SW 1271 (cell line): ENCODE measurements at places on chromosomes 12 and 14.

DNA sequence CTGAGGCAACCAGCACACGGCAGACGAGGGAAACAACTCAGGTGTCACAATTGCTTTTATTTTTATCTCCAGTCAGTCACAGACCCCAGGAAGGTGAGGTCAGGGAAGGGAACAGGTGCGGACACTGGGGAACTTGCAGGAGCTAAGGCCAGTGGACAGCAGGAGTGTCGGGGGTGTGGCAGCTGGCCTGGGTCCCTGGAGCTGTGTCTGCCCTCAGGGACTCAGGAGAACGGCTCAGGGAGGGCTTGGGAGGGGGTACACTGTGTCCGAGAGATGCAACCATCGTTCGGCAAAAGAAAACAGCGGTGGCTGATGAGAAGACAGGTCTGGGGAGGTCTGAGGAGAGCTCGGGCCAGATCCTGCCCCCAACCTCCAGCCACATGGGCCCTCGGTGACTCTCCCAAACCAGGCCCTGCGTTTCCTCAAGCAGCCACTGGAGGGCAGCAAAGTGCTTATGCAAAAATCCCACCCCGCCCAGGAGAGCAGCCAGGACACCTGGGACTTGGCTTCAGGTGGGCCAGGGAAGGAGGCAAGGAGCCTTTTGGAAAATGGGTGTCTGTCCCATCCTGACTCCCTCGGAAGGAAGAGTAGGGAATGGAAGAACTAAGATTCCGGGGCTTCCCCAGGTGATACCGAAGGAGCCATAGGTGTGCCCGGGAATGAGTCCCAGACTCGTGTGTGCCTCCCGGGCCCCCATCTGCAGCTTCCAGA lies 24.1 kb upstream of the BCDIN3D start:
- DNase-seq: no peak

DNA sequence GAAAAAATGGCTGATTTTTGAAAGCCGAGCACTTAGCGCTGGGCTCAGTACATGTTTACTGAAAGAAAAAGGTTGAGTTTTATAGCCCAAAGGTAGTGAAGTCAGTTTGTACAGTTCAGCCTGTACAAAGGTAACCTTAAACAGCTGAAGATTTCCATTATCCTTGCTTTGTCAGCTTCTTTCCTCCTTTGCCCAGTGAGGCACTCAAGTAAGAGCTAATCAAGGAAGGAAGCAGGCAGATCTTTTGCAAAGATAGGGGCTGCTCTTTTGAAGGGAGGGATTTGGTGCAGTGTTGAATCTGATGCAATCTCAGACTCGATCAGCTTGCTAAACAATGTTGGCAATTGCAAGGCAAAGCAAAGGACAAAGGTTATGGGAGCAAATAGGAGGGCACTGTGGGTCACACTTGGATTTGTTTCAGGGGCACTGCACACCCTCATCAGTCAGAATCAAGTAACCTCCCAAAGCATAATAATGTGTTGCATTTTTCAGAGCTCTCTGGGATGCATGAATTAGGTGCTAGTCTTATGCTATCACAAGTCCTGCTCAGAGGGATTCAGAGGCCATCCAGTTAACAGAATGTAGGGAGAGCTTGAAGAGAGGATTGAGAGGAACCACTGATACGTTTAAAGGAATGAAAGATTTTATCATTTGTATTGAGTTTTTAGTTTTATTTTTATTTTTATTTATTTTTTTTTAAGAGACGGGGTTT lies 44.4 kb downstream of the ANO6 start:
- no peak for DNase-seq

DNA sequence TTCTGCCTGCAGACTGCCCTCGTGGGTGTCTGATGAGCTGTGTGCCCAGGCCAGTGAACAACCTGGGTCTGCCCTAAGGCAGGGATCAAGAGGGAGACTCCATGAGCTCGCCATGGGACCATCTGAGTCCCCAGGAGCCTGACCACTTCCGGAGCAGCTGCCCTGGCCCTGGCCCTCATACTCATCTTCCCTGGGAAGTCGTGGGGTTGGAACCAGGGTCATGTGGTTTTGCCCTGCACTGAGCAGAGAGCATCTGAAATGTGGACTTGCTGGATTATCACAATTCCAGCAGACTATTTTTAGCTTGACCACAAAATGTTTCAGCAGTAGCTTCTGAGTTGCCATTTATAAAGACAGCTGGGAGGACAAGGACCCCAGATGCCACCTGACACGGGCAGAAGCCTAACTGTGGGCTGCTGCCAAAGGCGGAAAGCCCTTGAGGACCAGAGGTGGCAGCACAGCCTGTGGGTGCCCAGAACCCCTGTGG lies 6.7 kb downstream of the BTBD6 start:
- no peak for DNase-seq

- no peak for DNase-seq
Measured at GRCh38 chr12:3628629-3629028, 124.3 kb downstream of the CRACR2A start.

DNA sequence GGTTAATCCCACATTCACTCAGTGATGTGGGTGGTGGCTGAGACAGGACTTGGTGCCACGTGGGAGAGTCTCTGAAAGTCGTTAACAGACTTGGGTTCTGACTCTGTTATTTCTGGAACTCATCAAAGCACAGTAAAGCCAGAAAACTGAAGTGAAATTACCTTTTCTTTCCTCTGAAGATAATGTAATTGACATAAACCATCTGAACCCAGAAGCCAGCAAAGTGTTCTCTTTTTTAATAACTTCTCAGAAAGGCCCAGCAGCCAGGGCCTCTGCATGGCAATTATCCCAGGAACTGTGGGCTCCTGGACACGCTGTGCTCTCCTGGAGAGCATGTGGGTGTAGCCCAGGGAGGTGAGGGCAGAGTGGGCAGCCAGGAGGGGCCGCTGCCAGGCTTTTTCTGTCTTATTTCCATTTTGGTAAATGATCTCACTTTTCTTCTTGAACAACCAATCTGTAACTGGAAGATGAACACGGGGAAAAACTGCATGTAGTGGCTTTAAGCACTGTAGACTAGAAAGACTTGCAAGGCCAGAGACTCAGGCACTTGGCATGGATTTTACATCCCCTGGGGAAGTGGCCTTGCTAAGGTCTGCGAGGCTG lies 444.1 kb upstream of the TMEM132C start:
- no peak for DNase-seq

DNA sequence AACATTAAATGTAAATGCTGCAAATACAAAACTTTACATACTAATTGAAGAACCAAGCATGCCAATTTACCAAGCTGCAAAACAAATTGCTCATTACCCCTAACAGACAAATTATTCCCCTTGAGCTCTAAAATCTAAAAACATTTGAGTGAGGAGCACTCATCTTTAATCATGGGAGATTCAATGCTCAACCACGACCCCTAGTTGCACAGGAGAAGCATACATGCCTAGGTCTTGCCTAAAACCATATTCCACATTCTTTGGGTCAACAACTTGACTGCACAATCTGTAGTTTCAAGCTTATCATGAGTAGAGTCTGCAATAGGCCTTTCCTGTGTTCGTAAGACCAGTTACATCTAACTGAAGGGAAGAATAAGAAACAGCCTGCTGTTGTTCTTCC lies 69.7 kb downstream of the MGAT4C start:
- no peak for DNase-seq

GRCh38 chr14:49159081-49159480 lies 427.1 kb downstream of the RPS29 start:
- DNase-seq: no peak

GRCh38 chr14:29144621-29145020 lies 378.0 kb downstream of the FOXG1 start:
- no peak for DNase-seq

DNA sequence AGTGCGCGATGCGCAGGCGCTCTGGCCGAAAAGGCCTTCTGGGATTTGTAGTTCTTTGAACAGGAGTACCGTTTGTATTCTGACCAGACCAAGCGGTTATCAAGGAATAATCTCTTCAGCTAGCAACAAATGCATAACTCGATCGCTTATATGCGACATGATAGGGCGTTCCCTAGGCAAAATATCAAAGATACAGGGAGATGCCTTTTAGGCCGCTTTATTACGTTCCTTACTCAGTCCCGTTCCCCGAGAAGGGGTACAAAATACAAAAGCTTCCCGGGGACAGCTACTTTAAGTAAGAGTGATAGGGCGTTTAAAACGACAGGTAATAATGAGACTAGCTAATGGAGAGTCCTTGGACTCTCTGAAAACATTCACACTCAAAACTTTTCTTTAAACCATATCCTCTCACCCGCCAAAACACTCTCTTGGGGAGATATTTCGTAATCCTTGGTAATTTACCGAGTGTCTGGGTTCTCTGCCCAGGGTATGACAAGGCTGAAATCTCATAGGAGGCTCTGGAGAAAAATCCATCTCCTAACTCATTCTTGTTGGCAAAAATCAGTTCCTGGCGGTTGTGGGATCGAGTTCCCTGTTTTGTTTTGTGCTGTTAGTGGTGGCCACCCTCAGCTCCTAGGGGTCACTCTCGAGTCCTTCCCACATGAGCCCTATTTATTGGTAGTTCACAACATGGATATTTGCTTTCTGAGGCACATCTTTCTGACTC lies 412 bp upstream of the SNW1 start:
- DNase-seq: no peak

GRCh38 chr14:103155010-103155409 lies 31.7 kb downstream of the TNFAIP2 start:
- DNase-seq: peak; percentile 71

GRCh38 chr12:26630546-26631027 lies 202.4 kb downstream of the ITPR2 start:
- no peak for DNase-seq

- DNase-seq: no peak
Measured at GRCh38 chr14:95315156-95315555, 4.6 kb downstream of the CLMN start.

DNA sequence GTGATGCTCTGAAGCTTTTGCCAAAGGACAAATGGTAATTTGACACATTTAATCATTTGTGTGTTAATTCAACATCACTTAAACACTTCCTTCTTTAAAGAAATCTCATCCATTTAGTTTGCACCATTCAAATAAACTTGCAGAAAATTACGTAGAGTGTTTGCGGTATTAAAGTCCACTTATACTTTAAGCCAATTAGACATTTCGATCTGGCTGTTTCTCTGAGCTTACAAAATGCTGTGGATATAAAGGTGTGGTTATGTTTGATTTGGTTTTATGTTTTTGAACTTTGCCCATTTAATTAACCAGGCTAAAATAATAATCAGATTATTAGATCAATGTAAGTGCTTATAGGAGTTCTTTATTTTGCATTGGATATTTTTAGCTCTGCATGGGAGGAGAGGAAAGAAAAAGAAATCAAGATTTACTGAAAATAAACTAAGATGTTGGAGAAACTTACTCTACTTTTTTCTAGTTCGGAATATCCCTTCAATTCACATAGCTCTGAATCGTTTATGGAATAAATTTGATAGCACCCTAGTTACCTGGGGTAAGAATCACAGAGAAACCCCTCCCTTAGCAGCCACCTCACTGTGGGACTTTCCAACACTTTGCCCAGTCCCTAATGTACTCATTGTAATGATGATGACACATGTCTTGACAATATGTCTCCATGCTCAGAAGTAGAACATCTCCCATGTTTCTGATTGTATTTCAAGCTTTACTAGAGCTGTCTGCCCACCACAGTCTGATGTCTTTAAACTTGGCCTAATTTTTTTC lies 268.0 kb downstream of the BTG1 start:
- DNase-seq: no peak

DNA sequence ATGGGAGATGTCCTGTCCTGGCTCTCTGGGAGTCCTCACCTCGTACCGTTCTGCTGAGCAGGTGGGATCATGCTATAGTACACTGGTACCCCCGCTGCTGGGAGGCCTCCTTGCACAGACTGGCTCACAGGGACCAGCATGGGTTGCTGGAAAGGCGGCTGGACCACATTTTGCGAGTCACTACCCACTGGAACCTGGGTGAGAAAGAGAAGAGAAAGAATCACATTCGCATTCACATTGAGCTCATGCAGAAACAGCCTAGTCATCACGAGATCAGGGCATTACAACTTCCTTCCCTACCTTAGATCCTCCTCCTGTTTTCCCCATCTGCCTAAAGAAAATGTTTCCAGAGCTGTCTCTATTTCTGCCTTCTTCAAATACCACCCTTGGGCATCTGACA lies 17.3 kb upstream of the STAC3 start:
- no peak for DNase-seq

DNA sequence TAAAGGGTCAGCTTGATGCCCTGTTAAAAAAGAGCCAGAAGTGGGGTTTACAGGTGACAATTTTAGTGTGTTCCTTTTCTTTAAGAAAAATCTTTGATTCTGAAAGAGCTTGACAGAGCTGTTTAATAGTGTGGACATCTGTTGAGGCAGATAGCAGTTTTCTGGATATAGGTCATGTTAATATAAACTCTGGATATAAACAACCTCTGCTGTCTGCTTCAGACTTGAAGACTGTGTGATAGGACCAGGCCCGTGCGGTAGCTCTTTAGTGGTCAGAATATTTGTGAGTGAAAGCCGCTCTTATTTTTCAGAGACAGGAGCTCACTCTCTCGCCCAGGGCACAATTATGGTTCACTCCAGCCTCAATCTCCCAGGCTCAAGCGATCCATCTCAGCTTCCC lies 439.9 kb upstream of the RGS6 start:
- DNase-seq: no peak

DNA sequence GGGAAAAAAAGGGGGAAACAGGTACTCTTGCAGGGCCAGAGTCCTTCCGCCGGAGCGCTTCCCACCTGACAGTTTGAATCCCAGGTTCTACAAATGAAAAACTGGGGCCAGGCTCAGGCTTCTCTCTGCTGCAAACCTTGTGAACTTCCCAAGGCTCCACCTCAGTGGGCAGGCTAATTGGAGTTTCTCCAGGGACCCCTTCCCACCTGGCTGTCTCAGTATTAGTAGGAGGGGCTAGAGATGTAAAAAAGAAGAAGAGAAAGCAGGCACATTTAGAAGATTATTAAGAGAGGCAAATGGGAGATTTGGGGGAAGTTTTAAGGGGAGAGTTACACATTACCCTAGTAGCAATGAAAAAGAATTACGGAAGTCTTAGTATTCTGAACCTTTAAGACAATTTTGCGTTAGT lies 20.0 kb upstream of the CLEC2D start:
- DNase-seq: no peak

- no peak for DNase-seq
Measured at GRCh38 chr12:22670762-22671161, 45.8 kb downstream of the ETNK1 start.

DNA sequence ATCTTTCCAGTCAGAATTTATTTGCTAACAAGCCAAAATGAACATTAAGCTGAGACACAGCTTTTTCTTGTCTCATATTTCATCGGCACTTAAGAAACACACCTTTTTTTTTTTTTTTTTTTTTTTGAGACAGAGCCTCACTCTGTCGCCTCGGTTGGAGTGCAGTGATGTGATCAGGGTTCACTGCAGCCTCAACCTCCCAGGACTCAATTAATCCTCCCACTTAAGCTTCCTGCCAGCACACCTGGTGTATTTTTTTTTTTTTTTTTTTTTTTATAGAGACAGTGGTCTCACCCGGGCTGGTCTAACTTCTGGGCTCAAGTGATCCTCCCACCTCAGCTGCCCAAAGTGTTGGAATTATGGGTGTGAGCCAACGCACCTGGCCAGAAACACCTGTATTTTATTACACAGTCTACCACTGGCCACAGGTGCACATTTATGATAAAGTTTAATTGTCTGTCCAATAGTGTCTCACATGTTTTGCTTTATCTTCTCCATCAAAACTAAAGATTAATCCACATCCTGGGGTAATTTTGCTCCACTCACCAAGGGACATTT lies 62.7 kb downstream of the C2CD5 start:
- DNase-seq: no peak
